ENCODE measurements at places on chromosomes 13 and 19. TPM values are rescaled to one million over a fixed set of nuclear protein-coding genes. Genes with fewer than 3 reads are reported as not detected.

The CFD gene
- total RNA-seq, result 0.40 TPM

DNA sequence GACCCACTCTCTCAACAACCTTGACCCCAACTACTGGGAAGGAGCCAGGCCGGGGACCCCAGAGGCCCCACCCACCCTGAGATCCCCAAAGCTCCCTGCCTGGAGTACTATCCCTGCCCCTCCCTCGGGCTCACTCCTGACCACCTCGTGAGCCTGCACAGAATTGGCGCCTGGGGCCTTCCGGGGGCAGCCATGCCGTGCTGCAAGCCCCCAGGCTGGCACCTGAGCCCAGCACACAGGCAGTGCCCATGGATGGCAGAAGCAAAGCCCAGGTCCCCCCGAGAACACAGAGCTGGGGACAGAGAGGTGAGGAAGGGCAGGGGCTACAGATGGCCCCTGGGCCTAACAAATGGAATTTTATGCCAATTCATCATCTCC lies 13.9 kb downstream of the LSM4 start:
- no peak for DNase-seq

DNA sequence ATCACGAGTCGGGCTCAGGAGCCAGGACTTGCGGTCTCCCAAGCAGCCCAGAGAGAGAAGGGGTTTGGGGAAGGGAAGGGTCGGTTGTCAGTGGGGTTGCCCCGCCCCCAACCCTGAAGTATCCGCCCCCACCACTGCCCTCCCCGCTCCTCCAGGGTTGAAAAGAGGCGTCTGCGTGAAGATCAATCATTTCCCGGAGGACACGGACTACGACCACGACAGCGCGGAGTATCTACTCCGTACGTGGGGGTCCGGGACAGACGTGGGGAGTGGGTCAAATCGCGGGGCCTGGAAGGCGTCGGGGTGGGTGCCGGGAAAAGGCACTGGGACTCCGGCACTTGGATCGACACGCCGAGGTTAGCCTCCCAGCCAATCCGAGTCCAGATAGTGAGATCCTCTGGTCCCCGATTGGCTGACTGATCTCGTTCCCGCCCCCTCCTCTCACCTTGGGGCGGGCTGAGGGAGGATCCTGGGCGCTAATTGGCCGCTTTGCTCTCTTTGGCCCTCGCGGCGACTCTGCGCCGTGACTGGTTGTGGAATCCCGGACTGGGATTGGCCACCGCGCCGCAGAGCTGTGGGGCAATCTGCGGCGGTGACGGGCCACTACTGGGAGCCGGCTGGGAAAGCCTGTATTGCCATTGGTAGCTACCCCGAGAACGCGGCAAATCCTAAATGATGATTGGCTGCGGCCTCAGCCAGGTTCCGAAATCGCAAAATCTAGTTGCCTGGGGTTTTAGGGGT lies 13.3 kb upstream of the CACNG6 start:
- DNase-seq, result peak; percentile 94

DNA sequence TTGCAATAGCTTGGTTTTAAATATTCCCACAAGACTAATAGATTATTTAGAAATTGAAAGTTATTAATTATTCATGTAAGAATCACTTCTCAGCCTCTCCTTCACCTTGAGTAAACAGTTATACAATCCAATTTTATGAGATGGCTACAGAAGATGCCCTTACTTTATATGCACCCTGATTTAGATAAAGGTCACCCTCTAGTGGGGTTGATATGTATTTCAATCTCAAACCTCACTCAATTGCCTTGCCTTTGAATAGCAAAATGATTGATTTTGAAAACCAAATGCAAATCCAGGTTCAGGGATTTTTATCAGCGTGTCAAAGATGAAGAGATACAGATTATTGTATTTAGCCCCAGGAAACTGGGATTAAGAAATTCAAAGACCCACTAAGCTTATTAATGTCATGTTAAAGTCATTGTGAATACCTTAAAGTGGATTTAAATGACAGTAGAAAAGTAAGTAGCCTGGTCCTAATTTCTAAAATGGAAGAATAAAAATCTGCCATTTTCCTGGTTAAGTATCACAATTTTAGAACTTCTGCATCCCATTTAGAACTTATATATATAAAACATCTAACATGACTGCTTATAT lies 305.1 kb downstream of the ITGBL1 start:
- DNase-seq, result peak; percentile 68

GRCh38 chr13:105990256-105990958 lies 545.1 kb downstream of the EFNB2 start:
- no peak for DNase-seq

DNA sequence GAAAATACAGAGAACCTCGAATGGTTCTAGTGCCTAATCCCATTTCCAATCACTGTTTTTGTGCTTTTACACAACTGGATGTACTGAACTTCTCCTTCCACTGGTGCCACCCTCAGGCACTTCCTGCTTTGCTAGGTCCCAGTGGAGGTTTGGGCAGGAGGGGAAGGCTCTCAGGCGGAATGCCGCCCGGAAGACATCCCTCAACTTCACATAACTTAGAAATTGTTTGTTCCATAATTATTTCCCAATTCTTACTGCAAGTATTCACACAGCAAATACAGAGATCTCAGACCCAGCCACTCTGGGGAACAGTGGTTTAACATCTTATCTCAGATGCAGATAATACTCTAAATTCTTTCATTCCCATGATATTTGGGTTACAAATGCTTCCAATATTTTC lies 195.7 kb upstream of the IPO5 start:
- DNase-seq, result no peak

DNA sequence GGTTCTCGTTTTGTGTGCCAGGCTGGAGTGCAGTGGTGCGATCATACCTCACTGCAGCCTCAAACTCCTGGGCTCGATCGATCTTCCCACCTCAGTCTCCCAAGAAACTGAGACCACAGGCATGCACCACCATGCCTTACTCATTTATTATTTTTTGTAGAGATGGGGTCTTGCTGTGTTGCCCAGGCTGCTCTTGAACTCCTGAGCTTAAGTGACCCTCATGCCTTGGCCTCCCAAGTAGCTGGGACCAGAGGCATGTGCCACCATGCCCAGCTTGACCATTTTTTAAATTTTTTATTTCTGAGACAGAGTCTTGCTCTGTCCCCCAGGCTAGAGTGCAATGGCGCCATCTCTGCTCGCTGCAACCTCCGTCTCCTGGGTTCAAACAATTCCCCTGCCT lies 10.2 kb upstream of the GNA11 start:
- DNase-seq, result no peak

- peak; percentile 61 for DNase-seq
Observed at GRCh38 chr19:38869836-38870607, 8.1 kb downstream of the RINL start.

GRCh38 chr13:43143591-43143990 lies 120.2 kb downstream of the DNAJC15 start:
- no peak for DNase-seq

DNA sequence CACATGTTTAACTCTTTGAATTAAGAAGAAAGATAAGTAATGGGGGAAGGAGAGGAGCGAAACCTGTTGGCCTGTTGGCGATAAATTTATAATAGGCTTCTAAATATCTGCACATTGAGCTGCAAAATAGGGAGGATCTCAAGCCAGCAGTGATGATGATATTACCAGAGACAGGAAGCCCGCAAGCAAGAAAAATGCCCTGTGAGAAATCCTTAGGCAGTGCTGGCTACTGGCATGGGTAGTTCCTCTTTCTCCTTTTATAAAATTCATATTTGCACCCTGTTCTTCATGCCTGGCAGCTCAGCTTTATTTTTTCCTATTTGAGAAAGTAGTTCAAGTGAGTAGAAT lies 858 bp upstream of the USP12 start:
- no peak for DNase-seq

DNA sequence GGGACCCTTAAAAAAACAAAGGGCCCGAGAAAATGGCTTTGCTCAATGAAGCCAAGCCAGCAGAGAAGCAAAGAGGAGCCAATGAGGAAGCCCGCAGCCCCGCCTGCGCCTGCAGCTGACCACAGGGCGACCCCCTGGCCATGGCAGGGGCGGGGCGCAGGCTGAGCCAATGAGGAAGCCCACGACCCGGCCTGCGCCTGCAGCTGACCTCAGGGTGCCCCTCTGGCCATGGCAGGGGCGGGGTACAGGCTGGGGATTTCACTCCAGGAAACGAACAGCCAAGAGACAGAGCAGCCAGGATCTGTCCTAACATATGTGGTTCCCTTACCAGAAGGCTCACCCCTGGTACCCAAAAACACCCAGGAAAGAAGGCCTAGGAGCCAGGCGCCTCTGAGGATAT lies 101.4 kb downstream of the STK24 start:
- peak; percentile 26 for DNase-seq

All from endothelial cell of umbilical vein (primary cell).